CD8-positive, alpha-beta T cell (primary cell): ENCODE measurements at places on chromosomes 2 and 18.

GRCh38 chr2:56026828-56027227, 103.2 kb upstream of the EFEMP1 start:
- no peak for DNase-seq

DNA sequence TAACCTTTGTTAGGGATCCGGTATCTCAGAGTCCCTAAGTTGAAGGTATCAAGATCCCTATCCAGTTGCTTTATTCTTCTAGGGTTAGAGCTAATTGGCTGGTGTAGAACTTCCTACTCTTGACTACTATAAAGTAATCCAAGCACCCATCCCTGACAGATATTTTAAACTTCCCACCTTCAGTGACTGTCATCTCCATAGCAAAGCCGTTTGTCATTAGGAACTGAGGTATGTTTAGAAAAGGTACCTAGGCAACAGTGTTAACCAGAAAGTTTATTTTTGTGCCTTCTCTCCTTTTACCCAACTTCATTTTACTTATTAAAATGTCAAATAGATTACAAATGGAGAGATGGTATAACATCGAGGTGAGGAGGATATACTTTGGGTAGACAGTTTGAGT, 4.5 kb downstream of the FAM117B start:
- no peak for DNase-seq

DNA sequence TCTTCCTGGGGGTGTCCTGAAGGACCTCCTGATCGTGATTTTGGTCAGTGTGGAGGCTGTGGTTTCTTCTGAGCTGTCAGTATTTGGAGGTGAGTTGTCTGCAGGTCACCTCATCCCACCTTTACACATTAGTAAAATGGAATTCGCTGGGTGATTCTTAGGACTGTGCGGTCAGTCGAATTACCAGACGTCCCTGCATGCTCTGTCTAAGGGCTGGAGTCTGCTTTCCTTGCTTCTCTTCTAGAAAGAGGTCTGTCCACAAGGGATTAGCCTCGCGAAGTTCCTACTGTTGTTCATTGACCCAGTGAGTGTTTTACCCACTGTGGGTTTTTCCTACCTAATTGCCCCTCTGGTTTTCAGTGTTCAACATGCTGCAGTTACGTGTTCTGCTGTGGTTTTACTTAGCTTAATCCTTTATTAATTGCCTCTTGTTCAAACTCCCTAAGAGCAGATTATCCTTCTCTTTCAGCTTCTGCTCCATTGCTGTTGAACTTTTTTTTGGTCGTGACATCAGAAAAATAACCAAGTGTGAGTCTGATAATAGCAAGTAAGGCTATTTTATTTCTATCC, 183.4 kb downstream of the NEDD4L start:
- DNase-seq = no peak

GRCh38 chr2:118801151-118801550, 46.3 kb downstream of the EN1 start:
- DNase-seq = no peak

DNA sequence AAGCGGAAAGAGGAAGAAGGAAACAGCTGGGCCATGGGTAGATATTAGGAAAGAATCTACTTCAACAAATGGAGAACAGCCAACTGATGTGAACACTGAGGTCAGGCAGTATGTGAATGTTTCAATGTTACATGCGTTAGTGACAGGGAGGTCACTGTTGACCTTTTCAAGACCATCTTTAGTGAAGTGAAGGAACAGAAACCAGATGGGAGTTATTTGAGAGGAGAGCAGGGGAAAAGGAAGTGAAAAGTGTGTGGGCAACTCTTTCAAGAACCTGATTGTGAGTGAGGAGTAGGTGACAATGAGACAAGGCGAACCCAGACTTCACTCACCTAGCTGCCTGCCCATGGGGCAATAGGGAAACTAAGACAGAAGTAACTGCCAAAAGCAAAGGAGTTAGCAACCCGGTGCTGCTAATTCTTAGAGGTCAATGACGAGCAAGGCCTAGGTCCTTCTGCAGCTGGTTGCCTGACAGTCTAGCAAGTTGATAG, 67.0 kb downstream of the SP3 start:
- no peak for DNase-seq

DNA sequence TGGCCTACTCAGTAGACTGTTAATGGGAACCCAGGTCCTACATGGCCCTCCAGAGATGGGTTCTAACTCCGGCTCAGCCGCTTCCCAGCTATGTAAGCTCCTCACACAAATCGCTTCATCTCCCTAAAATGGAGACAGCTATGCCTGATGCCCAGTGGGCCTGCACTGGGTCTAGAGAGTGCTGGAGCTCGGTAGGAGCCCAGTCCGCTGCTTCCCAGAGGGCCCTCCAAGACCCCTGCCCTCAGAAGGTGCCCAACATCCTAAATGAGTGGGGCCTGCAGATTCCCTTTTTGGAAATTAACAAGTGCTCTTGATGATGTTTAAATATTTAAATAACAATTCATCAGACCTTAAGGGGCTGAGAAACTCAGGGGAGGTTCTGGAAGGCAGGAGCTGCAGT, 47.1 kb downstream of the HS1BP3 start:
- no peak for DNase-seq

DNA sequence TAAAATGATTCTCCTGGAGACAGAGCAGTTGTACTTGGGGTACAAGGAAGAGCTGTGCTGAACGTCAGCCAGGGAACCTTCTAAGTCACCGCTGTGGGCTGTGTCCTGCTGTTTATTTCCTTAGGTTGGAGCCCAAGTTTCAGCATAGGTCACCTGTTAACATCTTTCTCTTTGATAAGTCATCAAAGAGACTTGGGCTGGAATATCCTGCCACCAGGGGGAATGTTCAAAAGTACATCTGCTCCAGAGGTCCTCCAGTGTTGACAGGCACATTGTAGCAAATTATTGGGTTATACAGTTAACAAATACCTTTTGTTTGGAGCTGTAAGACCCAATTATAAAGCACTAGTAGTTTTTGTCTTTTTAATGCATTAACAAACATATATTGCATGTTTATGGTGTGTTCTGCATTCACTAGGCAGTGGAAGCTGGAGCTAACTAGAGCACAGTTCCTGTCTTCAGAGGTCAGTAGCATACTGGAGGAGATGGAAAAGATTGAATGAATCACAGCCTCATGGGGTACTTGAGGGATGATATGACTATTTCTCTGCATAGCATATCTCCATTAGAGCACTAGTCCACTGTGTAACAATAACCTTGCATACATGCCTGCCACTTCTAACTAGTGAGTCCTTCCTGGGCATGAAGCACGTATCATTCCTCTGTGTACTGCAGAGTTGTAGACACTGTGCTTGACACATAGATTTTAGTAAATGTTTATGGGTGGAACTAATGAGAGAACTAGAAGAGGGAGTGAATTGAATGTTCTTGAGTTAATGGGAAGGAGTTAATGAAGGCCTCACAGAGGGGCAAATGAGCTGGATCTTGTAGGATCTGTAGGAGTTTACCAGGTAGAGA, 182.1 kb downstream of the AGAP1 start:
- DNase-seq = no peak
